ENCODE measurements at places on chromosomes 7 and 10. TPM values are rescaled to one million over a fixed set of nuclear protein-coding genes. Genes with fewer than 3 reads are reported as not detected.

Gene SPOCK2
- total RNA-seq = 1.8 TPM

Gene ADD3
- 17.6 TPM for total RNA-seq

Gene TRIM50
- 0.25 TPM for total RNA-seq

Gene GPER1
- 1.8 TPM for total RNA-seq

Gene MYL7
- total RNA-seq = 1.7 TPM

Gene SLC26A5
- total RNA-seq = not detected

Gene RBM20
- total RNA-seq = 28.8 TPM

Gene CHST3
- 16.2 TPM for total RNA-seq

Gene SORCS1
- total RNA-seq = 0.28 TPM

Gene PDE6C
- total RNA-seq = not detected

Gene COL17A1
- total RNA-seq = not detected

Gene CHRM2
- not detected for total RNA-seq

Gene SLC16A9
- 0.84 TPM for total RNA-seq

Gene NAMPT
- 67.9 TPM for total RNA-seq

Gene CYP2C18
- total RNA-seq = not detected

Gene TAF3
- total RNA-seq = 14.3 TPM

Gene OR6V1
- total RNA-seq = not detected

Gene MDH2
- 483 TPM for total RNA-seq

Gene NPSR1
- total RNA-seq = not detected

Gene FAM237B
- total RNA-seq = not detected

Gene DPYSL4
- 1.4 TPM for total RNA-seq

Gene ETV1
- total RNA-seq = 0.95 TPM

Gene PTPRZ1
- not detected for total RNA-seq

Gene NOS3
- total RNA-seq = 6.7 TPM

Gene RELN
- 0.20 TPM for total RNA-seq

Gene TEX47
- total RNA-seq = not detected

Gene HOXA6
- total RNA-seq = 2.5 TPM

Gene ZNF722
- total RNA-seq = not detected

Gene CLDN4
- total RNA-seq = 0.15 TPM

Gene ABCB4
- total RNA-seq = 4.0 TPM

Gene GATA3
- total RNA-seq = 0.64 TPM

Gene TIMM23B
- 21.1 TPM for total RNA-seq

Gene MEPCE
- 41.5 TPM for total RNA-seq

Gene UNCX
- total RNA-seq = not detected

Gene TUBAL3
- total RNA-seq = 0.16 TPM

Gene CPED1
- total RNA-seq = 32.9 TPM

Gene ADAMTS14
- not detected for total RNA-seq

Gene GPR15LG
- total RNA-seq = not detected

Gene AGR2
- not detected for total RNA-seq

Gene PIK3CG
- total RNA-seq = 1.2 TPM

Gene EPHB6
- total RNA-seq = 0.57 TPM

Gene AKR1B15
- total RNA-seq = 16.3 TPM

Gene CLIP2
- 3.9 TPM for total RNA-seq

Gene CHCHD2
- 571 TPM for total RNA-seq

Gene CPN1
- total RNA-seq = not detected

Gene SEMA3C
- 63.1 TPM for total RNA-seq

Gene ENTPD1
- 3.1 TPM for total RNA-seq

Gene JAZF1
- total RNA-seq = 5.3 TPM

Gene PNLIPRP2
- total RNA-seq = not detected

Gene KIF11
- 0.34 TPM for total RNA-seq

Gene TDRD1
- total RNA-seq = 0.20 TPM

Gene MMD2
- not detected for total RNA-seq
